Stimulated activated CD4-positive, alpha-beta T cell treated with anti-CD3 and anti-CD28 coated beads, TNF-alpha, amount 100 ng/mL, for 1 hour (primary cell): ENCODE measurements at places on chromosomes 6 and 20.

DNA sequence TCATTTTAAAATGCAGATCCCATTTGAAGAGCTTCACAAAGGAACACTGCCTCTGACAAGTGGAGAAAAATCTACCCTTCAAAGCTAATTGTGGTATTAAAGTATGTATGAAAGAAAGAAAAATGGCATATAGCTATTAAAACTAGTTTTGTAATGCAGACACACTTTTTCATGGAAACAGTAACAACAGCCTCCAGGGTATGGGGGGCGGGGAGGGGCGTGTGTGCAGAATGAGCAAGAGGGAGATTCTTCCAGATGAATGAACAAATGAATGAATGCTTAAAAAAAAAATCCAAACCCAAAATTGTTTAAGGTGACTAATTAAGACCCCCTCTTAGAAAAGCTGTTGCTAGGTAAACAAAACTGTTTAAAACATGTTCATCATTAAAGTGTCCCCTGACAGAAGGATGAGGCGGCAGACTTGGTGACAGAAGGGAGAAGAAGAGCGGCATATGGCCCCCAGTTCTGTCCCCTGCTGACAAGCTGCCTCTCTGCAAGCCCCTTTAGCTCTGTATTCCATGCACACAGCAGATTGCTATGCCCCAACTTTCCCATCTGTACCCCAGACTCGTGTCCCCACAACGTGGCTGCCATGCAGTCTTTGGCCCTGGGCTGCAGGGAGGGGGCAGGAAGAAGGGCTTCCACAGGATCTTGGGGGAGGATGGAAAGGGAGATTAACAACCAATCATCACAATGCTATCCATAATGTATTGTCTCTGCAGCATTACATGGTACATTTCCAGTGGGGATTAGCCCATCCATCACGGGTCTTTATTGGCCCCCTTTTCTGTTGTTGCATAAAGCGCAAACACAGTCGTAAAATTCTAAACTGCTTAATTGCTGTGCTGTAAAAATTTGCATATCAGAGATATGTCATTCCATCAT lies 108.4 kb upstream of the OLIG3 start:
- no peak for DNase-seq

- DNase-seq = no peak
Measured at GRCh38 chr6:163718537-163718936, 304.0 kb downstream of the QKI start.

GRCh38 chr6:744666-745353 lies 51.9 kb upstream of the EXOC2 start:
- no peak for DNase-seq

GRCh38 chr20:32534661-32535240 lies 50.4 kb downstream of the NOL4L start:
- no peak for DNase-seq

- no peak for DNase-seq
Measured at GRCh38 chr20:20568604-20569205, 143.7 kb downstream of the RALGAPA2 start.

DNA sequence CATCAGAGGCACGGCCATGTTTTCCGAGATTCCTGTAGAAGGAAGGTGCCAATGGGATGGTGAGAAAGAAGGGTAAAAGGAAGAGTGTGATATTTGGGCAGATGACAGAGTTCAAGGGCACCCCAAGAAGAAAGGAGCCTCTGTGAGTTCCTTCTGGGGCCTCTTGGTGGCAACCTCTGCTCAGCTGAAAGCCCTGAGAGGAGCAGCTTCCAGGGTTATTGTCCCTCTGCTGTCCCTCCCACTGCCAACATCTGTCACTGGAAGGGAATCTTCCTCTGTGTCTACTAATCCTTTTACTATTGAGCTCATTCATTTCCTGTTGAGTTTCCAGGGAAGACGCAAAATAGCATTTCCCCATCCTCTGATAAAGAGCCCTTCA lies 40.0 kb upstream of the KCNK16 start:
- no peak for DNase-seq
